Naive thymus-derived CD8-positive, alpha-beta T cell (primary cell): ENCODE measurements at places on chromosomes 6 and 20.

- H3K27ac ChIP-seq = no peak overlapping the region
- no peaks in the 10 kb centered on the region for H3K36me3 ChIP-seq
- H3K27me3 ChIP-seq = peaks cover 12% of the 10 kb centered on the region
Measured at GRCh38 chr6:138031850-138032249, 75.4 kb downstream of the PERP start.

DNA sequence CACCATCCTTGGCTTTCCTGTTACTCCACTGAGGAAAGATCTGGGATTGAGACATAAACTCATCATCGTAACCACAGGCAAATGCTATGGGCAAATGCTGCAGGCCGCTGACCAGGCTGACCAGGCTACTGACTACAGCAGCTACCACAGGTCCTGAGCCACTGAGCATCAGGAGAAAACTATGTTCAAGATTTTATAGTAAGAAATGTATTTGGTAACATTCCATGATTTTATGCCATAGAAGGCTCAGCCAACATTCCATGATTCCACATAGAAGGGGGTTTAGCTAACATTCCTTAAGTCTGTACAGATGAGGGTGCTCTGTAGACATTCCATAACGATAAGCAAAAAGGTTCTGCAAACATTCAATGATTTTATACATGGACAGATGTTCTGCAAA, 16.1 kb upstream of the B4GALT5 start:
- DNase-seq = no peak
- peaks cover 8% of the 10 kb centered on the region for H3K4me1 ChIP-seq

- DNase-seq = no peak
- no peaks in the 10 kb centered on the region for H3K27me3 ChIP-seq
- no peaks in the 10 kb centered on the region for H3K36me3 ChIP-seq
- H3K4me3 ChIP-seq = no peak overlapping the region
- H3K4me1 ChIP-seq = peaks cover 34% of the 10 kb centered on the region
Measured at GRCh38 chr6:137766596-137767370, 100.3 kb upstream of the TNFAIP3 start.

GRCh38 chr6:109872968-109873545, 105.1 kb upstream of the GPR6 start:
- no peaks in the 10 kb centered on the region for H3K36me3 ChIP-seq
- H3K27me3 ChIP-seq = peaks cover 5% of the 10 kb centered on the region
- DNase-seq = no peak
- H3K4me3 ChIP-seq = no peak overlapping the region

- H3K4me1 ChIP-seq = no peaks in the 10 kb centered on the region
- no peak for DNase-seq
- no peak overlapping the region for H3K27ac ChIP-seq
Measured at GRCh38 chr6:3878048-3878666, 29.0 kb downstream of the FAM50B start.

GRCh38 chr6:51105357-51105756, 286.7 kb downstream of the TFAP2B start:
- H3K4me3 ChIP-seq = no peak overlapping the region
- H3K27me3 ChIP-seq = no peaks in the 10 kb centered on the region
- DNase-seq = no peak

GRCh38 chr6:157717340-157717748, 105.7 kb upstream of the SNX9 start:
- H3K4me3 ChIP-seq = no peak overlapping the region
- H3K36me3 ChIP-seq = no peaks in the 10 kb centered on the region
- peak overlapping the region; percentile 21 for H3K27ac ChIP-seq
- H3K4me1 ChIP-seq = peaks cover 7% of the 10 kb centered on the region

DNA sequence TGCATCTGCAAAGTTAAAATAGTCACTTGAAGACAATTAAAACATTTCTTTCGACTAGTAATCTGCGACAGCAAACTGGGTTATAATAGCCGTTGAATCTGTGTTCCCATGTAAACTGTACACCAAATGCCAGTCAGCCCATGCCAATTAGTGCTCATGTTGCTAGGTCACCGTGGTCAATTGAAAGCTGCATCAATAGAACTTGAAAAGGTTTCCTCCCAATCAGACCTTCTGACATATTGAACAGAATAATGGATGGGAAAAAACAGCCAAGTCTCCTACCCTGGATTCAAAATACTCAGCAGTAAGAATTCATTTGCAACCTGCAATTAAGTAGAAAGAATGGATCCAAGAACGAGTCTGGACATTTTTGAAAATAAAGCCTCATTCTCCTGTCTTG, 11.2 kb downstream of the NKX2-4 start:
- no peak overlapping the region for H3K4me3 ChIP-seq
- H3K36me3 ChIP-seq = peaks cover 78% of the 10 kb centered on the region

GRCh38 chr20:62117658-62118057, 4.6 kb upstream of the LSM14B start:
- no peaks in the 10 kb centered on the region for H3K36me3 ChIP-seq
- H3K4me1 ChIP-seq = peaks cover 44% of the 10 kb centered on the region
- H3K27ac ChIP-seq = peak overlapping the region; percentile 94
- peak; percentile 94 for DNase-seq
- H3K27me3 ChIP-seq = no peaks in the 10 kb centered on the region

DNA sequence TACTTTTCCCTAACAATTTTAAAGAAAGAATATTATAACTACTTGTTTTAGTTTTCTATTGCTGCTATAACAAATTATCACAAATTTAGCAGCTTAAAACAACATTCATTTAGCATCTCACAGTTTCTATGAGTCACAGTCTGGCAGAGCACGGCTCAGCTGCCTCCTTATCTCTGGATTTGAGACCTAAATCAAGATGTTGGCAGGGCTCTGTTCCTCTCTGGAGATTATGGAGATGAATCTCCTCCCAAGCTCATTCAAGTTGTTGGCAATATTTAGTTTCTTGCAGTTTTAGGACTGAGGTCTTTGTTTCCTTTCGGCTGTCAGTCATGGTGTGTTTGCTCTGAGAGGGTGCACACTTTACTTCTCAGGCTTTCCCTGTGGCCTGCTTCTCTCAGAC, 1065.8 kb upstream of the EYS start:
- H3K36me3 ChIP-seq = no peaks in the 10 kb centered on the region
- no peak overlapping the region for H3K27ac ChIP-seq
- H3K4me1 ChIP-seq = no peaks in the 10 kb centered on the region
- H3K27me3 ChIP-seq = no peaks in the 10 kb centered on the region
- no peak for DNase-seq

DNA sequence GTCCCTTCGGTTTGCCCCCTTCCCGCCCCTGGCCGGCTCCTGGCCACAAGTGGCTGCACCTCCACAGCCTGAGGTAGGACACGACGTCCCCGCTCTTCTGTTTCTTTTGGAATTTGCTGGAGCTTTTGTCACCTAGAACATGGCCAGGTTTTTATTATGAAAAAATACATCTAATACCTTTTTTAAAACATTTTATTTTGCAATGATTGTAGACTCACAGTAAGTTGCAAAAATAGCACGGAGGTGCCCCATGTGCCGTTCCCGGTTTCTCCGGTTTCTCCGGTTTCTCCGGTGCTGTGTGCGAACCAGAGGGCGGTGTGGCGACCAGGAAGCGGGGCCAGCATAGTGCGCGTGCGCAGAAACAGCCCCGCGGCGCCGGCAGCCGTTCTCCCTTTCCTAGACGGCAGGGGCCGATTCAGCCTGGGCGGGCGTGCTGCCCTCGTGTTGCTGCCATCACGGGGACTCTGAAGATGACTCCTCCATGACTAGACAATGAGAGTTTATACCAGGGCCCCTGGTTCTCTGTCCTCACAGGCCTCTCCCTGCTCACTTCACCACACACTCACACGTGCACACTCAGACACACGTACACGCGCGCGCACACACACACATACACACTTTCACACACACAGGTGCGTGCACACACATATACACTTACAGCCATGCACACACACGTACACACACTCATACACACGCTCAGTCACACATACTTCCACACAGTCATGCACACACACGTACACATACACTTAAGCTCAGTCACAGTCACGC, 102.1 kb downstream of the TMEM242 start:
- peaks cover 3% of the 10 kb centered on the region for H3K27me3 ChIP-seq
- DNase-seq = peak; percentile 81
- no peaks in the 10 kb centered on the region for H3K36me3 ChIP-seq
- H3K27ac ChIP-seq = peak overlapping the region; percentile 83

- H3K4me1 ChIP-seq = no peaks in the 10 kb centered on the region
- no peak overlapping the region for H3K27ac ChIP-seq
- no peak overlapping the region for H3K4me3 ChIP-seq
- no peaks in the 10 kb centered on the region for H3K36me3 ChIP-seq
Measured at GRCh38 chr20:63139837-63140236, 76.1 kb downstream of the YTHDF1 start.

- peaks cover 19% of the 10 kb centered on the region for H3K27me3 ChIP-seq
- H3K36me3 ChIP-seq = no peaks in the 10 kb centered on the region
- no peaks in the 10 kb centered on the region for H3K4me1 ChIP-seq
- no peak overlapping the region for H3K4me3 ChIP-seq
- H3K27ac ChIP-seq = no peak overlapping the region
Measured at GRCh38 chr20:48019496-48019895, 234.2 kb upstream of the SULF2 start.

GRCh38 chr6:142055219-142055618, 77.5 kb upstream of the GJE1 start:
- peaks cover 11% of the 10 kb centered on the region for H3K27me3 ChIP-seq
- H3K36me3 ChIP-seq = peaks cover 11% of the 10 kb centered on the region
- H3K4me3 ChIP-seq = no peak overlapping the region
- no peak overlapping the region for H3K27ac ChIP-seq
- H3K4me1 ChIP-seq = no peaks in the 10 kb centered on the region
- no peak for DNase-seq

DNA sequence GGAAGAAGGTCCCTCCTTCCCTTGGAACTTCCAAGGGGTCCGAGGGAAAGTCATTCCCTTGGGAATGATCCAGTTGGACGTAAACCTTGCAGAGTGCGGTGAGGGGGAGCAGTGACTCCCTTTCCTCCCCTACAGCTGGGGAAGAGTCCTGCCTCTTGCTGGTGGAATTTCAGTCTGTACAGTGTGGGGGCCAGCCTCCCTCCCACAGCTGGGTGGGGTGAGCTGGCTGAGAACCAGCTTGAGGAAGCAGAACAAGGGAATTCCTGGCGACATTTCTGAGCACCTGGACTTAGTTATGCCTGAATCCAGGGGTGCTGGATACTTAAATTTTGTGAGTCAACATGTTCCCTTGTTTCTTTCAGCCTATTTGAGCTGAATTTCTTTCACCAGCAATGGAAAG, 152.0 kb downstream of the ANKRD60 start:
- H3K27ac ChIP-seq = no peak overlapping the region
- H3K36me3 ChIP-seq = no peaks in the 10 kb centered on the region
- H3K4me1 ChIP-seq = peaks cover 8% of the 10 kb centered on the region
- peaks cover 20% of the 10 kb centered on the region for H3K27me3 ChIP-seq

GRCh38 chr6:138622967-138623366, 123.7 kb upstream of the NHSL1 start:
- H3K27ac ChIP-seq = no peak overlapping the region
- H3K4me3 ChIP-seq = no peak overlapping the region
- H3K27me3 ChIP-seq = no peaks in the 10 kb centered on the region

DNA sequence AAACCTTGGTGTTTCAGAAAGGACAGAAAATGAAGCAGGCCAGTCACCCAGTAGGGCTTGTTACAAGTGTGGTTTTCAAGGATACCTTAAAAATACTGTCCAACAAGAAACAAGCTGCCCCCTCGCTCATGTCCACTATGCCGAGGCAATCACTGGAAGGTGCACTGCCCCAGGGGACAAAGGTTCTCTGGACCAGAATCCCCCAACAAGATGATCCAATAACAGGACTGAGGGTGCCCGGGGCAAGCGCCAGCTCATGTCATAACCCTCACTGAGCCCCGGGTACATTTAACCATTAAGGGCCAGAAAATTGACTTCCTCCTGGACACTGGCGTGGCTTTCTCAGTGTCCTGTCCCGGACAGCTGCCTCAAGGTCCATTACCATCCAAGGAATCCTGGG, 6.6 kb upstream of the NT5DC1 start:
- H3K27ac ChIP-seq = no peak overlapping the region
- H3K36me3 ChIP-seq = peaks cover 8% of the 10 kb centered on the region
- H3K4me1 ChIP-seq = peaks cover 6% of the 10 kb centered on the region
- peaks cover 5% of the 10 kb centered on the region for H3K27me3 ChIP-seq
- DNase-seq = no peak

- H3K36me3 ChIP-seq = no peaks in the 10 kb centered on the region
- peak overlapping the region; percentile 81 for H3K27ac ChIP-seq
- no peaks in the 10 kb centered on the region for H3K27me3 ChIP-seq
- H3K4me1 ChIP-seq = peaks cover 32% of the 10 kb centered on the region
- peak; percentile 56 for DNase-seq
- H3K4me3 ChIP-seq = peak overlapping the region; percentile 58
Measured at GRCh38 chr20:62808211-62808865, 3.7 kb downstream of the OGFR start.

DNA sequence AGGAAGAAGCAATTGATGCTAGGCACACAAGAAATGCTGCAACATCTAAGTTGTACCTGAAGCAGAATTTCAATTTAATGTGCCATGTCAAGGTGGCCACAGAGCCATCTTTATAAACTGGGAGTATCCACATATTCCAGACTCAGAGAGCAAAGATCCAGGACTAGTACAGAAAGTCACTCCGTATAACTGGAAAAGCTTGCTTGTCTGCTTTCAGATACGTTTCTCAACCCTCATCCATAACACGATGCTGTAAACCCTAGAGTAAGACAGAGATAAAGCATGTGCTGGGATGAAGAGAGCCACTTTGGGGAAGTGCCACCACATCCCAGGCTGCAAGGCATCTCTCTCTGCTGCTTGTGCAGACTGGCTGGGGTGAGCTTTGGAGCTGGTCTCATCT, 134.7 kb downstream of the PACRG start:
- H3K27ac ChIP-seq = no peak overlapping the region
- no peaks in the 10 kb centered on the region for H3K4me1 ChIP-seq
- H3K36me3 ChIP-seq = no peaks in the 10 kb centered on the region
- H3K4me3 ChIP-seq = no peak overlapping the region
- DNase-seq = no peak

- H3K27me3 ChIP-seq = no peaks in the 10 kb centered on the region
- H3K27ac ChIP-seq = no peak overlapping the region
- peaks cover 4% of the 10 kb centered on the region for H3K36me3 ChIP-seq
- DNase-seq = no peak
Measured at GRCh38 chr20:10536531-10536930, 101.4 kb downstream of the SLX4IP start.

DNA sequence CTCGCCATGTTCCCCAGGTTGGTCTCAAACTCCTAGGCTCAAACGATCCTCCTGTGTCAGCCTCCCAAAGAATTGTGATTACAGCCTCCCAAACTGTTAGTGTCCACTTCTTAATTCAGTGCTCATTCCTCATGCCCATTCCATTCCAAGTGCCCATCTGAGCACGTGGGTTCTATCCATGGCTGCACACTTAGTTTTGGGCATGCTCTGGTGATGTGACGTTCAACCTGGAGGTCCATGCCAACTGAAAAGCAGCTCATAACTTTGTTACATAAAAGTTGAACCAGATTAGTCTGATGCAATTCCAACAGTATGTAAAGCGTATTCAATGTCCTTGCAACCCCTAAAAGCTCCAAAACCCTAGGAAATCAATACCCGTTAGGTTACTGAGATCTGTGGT, 11.5 kb downstream of the SNX9 start:
- H3K4me1 ChIP-seq = peaks cover 85% of the 10 kb centered on the region
- no peak for DNase-seq
- H3K4me3 ChIP-seq = no peak overlapping the region
- peak overlapping the region; percentile 63 for H3K27ac ChIP-seq
- no peaks in the 10 kb centered on the region for H3K36me3 ChIP-seq

GRCh38 chr6:126947070-126947469, 171.4 kb upstream of the RSPO3 start:
- H3K4me1 ChIP-seq = no peaks in the 10 kb centered on the region
- no peak for DNase-seq
- no peaks in the 10 kb centered on the region for H3K36me3 ChIP-seq
- no peak overlapping the region for H3K4me3 ChIP-seq
- H3K27me3 ChIP-seq = peaks cover 2% of the 10 kb centered on the region

- H3K4me1 ChIP-seq = peaks cover 26% of the 10 kb centered on the region
- H3K4me3 ChIP-seq = peak overlapping the region; percentile 58
- H3K36me3 ChIP-seq = no peaks in the 10 kb centered on the region
- peak; percentile 37 for DNase-seq
Measured at GRCh38 chr6:157860505-157860991, 37.5 kb downstream of the SNX9 start.
